ENCODE measurements at places on chromosomes 5 and 9. TPM values are rescaled to one million over a fixed set of nuclear protein-coding genes. Genes with fewer than 3 reads are reported as not detected.

PIP5K1B gene
- 1.3 TPM for total RNA-seq

- DNase-seq: no peak
- H3K27me3 ChIP-seq: peaks cover 5% of the 10 kb centered on the region
- no peak overlapping the region for H3K27ac ChIP-seq
- H3K4me1 ChIP-seq: no peaks in the 10 kb centered on the region
- H3K36me3 ChIP-seq: no peaks in the 10 kb centered on the region
These were observed 320.1 kb downstream of the ADGRV1 start for GRCh38 chr5:90878549-90879196.

GRCh38 chr9:105191508-105192121, 52.8 kb upstream of the SLC44A1 start:
- no peaks in the 10 kb centered on the region for H3K27me3 ChIP-seq
- H3K4me3 ChIP-seq: no peak overlapping the region
- H3K36me3 ChIP-seq: no peaks in the 10 kb centered on the region
- DNase-seq: no peak
- H3K4me1 ChIP-seq: no peaks in the 10 kb centered on the region
- no peak overlapping the region for H3K27ac ChIP-seq

- H3K4me3 ChIP-seq: peak overlapping the region; percentile 93
- H3K27me3 ChIP-seq: no peaks in the 10 kb centered on the region
These were observed 947 bp upstream of the LNPEP start for GRCh38 chr5:96934708-96935558.

GRCh38 chr9:136544964-136545691, 720 bp downstream of the NOTCH1 start:
- peak overlapping the region; percentile 69 for H3K4me3 ChIP-seq
- H3K4me1 ChIP-seq: peaks cover 68% of the 10 kb centered on the region
- peak overlapping the region; percentile 57 for H3K27ac ChIP-seq
- H3K36me3 ChIP-seq: peaks cover 30% of the 10 kb centered on the region
- DNase-seq: peak; percentile 72
- no peaks in the 10 kb centered on the region for H3K27me3 ChIP-seq
